CD4-positive, CD25-positive, alpha-beta regulatory T cell (primary cell): ENCODE measurements at places on chromosomes 6 and 20.

- no peak for DNase-seq
Measured at GRCh38 chr6:97059473-97059872, 134.9 kb downstream of the KLHL32 start.

- no peak for DNase-seq
Measured at GRCh38 chr6:157066781-157067491, 256.4 kb downstream of the TMEM242 start.

- no peak for DNase-seq
Measured at GRCh38 chr6:91782802-91783201, 1195.9 kb upstream of the MAP3K7 start.

DNA sequence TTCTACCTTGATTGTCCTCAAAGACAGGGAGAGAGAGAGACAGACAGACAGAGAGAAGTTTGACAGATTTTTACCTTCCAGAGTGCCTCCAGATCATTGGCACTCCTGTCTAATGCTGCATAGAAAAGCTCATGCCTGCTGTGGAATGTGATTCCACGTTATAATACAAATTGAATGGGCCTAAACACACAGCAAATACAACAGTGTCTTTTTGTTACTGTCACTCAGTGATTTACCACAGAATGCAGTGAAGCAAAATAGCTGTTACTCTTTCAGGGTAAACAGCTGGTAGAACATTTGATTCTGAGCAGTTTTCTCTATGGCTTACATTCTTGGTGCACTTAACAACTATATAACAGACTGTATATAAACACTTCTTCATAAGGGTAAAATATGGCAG is 558.7 kb downstream of the LMBRD1 start:
- DNase-seq: no peak

- no peak for DNase-seq
Measured at GRCh38 chr6:160349020-160349441, 853 bp downstream of the SLC22A3 start.

DNA sequence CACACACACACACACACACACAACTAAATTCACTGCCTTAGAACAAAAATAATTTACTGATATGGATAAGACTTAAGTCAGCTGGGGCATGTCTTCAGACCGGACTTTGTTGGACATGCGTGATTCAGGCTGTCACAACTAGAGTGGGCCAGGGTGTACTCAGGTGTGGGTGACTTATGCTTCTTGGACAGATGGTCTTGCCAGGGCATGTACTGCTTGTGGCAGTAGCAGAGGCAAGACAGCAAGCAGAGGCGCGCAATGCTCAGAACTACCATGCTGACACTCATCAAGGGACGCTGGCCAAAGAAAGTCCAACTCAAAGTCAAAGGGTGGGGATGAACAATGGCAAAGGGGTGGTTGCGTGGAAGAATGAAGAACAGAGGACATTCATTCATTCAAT is 437.5 kb downstream of the CBLN4 start:
- no peak for DNase-seq

DNA sequence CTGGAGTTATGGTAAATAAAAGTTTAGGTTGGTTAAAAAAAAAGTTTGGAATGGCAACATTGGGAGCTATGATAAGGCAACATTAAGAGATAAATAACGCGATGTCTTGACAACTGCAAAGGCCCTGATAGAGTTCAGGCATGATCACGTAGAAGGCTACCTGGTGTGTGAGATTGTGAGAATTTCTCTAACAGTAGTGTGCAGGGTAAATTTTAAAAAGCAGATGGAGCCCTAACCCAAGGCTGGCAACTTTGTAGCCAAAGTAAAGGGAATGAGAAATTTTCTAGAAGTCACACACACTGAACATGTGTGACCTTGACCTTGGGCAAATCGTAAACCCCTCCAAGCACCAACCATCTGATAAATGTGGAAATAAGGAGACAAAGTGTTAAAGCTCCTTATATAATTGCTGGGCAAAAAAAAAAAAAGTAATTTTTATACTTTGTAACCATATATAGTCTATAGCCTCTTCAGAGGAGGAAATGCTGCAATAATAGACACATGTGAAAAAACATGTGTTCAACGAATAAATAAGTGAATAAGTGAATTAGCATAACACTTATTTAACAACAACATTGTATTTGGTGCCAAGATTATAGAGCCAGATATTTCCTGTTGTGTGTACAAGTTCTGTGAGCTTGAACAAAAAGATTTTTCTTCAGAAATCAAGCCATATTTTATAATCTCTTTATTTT is 18.2 kb downstream of the KCNQ5 start:
- DNase-seq: no peak

GRCh38 chr6:167925026-167925425 is 72.4 kb upstream of the KIF25 start:
- DNase-seq: no peak
